ENCODE measurements at places on chromosomes 3 and 15.

DNA sequence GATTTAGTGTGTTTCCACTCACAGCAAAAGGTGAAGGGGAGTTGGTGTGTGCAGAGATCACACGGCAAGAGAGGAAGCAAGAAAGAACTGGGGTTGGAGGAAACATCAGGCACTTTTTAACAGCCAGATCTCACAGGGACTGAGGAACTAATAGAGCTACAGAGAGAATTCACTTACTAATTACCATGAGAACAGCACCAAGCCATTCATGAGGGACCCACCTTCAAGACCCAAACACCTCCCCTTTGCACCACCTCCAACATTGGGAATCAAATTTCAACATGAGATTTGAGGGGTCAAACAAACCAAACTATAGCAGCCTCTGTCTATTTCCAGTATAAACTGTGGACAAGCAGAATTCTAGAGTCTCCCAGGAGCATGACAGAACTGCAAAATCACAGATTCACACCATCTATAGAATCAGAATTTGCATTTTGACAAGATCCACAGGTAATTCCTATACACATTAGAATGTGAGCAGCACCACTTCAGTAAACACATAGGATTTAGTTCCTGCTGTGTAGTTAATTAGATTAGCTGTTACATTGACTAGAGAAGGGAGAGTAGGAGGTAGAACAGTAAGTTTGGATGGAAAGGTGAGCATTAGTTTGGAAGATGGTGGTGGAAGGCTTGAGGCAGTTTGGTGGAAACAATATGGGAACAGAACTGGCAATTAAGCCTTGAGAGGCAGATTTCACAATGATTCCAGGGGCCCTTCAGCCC is 311.7 kb downstream of the NSUN3 start:
- DNase-seq, result no peak

DNA sequence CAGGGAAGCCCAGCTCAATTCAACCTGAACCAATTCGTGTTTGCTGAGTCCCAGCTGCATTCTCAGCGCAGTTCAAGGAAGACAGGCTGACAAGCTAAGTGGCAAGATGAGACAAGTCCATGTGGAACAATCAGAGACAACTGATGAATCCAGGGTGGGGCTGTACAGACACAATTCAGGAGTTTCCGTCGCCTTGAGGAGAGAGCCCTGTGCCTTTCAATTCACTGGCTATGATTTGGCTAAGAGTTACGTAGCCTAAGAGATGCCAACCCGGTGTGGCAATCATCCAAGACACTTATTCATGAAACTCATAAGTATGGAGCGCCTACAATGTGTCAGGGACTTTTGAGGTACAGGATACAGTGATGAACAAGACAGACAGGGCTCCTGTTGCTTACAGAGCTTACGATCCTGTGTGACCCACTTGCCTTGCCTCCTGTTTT is 15.5 kb upstream of the ZBED2 start:
- no peak for DNase-seq

DNA sequence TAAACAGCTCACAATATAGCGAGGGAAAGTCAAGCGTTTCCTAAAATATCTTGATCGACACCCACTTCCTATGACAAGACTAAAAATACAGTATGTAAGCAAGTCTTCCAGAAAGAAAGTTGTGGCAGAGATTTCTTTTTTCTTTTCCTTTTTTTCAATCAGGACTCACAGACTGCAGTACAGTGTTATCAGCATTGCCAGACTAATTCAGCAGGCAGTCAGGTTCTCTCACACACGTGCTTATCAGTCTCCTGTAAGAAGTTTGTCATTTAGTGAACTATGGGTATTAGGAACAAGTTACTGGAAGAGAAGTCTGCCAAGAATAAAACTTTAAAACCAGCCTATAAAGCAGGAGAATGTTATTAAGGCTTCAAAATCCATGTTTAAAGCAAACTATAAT is 32.8 kb upstream of the ZNF385D start:
- no peak for DNase-seq

- no peak for DNase-seq
Observed at GRCh38 chr3:150744041-150744918, 18.7 kb downstream of the SIAH2 start.

GRCh38 chr3:59212128-59212779 is 162.4 kb upstream of the CFAP20DC start:
- no peak for DNase-seq

DNA sequence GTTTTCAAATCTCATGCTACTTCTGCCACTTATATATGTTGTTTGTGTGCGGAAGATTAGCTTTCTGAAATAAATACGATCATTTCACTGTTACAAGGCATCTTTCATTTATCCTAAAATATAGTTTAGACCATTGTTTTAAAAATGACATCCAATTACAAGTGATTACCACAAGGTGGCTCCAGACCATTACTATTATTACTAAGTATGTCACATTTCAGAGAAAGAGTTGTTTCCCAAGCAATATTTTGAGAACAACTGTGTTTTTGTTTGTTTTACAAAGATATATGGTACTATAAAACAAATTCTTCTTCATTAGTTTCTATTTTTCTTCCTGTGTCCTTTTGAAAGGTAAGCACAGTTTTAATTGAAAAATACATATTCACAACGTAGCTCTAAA is 136.0 kb upstream of the RAP2B start:
- DNase-seq, result no peak

DNA sequence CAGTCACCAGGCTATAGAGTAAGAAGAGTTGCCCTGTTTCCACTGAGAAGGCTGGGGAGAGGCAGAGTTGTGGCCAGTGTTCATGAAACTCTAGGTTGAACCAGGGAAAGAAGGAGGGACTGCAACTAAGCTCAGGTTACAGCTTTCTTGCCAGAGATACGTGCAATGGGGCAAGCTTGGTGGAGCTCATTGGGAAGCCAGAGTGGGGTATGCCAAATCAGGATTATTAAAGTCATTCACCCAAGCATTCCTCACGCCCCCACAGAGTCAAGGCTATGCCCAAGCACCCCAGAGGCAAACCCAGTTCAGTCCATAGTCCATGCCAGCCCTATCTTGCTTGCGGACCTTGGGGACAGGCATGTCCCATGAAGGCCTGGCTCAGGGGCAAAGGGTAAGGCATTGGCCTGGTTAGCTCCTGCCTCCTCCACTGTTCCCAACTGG is 17.6 kb downstream of the SLC6A20 start:
- no peak for DNase-seq

- no peak for DNase-seq
Observed at GRCh38 chr3:186871403-186871924, 29.0 kb downstream of the ADIPOQ start.

DNA sequence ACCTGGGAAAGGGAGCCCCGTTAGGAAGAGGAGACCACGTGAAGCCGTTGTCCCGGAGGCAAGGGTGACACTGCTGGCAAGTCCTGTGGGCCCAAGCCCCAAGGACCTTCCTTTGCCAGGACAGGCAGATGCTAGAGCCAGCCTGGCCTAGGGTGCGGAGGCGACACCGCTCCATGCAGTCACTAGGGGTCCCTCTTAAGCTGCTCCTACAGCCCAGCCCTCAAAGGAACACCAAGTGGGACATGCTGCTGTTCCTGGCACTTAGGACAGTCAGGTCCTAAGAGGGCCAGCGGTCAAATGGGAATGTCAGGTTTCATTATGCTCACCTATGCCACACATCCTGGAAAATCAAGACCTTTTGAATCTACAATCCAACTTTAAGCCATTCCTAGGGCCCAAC is 59.7 kb downstream of the RPN1 start:
- DNase-seq, result no peak

GRCh38 chr3:142626971-142627370 is 30.8 kb downstream of the PLS1 start:
- DNase-seq, result no peak

- no peak for DNase-seq
Observed at GRCh38 chr15:76199106-76200082, 111.9 kb downstream of the ETFA start.

GRCh38 chr15:78360367-78360801 is 20.2 kb downstream of the CRABP1 start:
- no peak for DNase-seq

- DNase-seq, result no peak
Observed at GRCh38 chr3:187533797-187534196, 136.4 kb downstream of the SST start.

DNA sequence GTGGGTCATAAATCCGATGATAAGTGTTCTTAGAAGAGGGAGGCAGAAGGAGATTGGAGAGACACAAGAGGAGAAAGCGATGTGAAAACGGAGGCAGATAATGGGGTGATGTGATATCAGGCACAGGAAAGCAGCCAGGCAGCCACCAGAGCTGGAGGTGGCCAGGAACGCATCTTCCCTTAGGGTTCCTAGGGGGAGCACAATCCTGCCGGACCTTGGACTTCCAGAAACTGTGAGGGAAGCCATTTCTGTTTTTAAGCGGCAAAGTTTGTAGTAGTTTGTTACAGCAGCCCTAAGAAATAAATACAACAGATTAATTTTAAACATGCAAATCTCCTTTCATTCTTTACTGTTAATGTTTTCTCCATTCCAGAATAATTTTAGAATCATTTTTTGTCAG is 259.9 kb upstream of the TMC3 start:
- DNase-seq, result no peak

GRCh38 chr3:98777801-98778220 is 14.7 kb downstream of the ST3GAL6 start:
- DNase-seq, result no peak

DNA sequence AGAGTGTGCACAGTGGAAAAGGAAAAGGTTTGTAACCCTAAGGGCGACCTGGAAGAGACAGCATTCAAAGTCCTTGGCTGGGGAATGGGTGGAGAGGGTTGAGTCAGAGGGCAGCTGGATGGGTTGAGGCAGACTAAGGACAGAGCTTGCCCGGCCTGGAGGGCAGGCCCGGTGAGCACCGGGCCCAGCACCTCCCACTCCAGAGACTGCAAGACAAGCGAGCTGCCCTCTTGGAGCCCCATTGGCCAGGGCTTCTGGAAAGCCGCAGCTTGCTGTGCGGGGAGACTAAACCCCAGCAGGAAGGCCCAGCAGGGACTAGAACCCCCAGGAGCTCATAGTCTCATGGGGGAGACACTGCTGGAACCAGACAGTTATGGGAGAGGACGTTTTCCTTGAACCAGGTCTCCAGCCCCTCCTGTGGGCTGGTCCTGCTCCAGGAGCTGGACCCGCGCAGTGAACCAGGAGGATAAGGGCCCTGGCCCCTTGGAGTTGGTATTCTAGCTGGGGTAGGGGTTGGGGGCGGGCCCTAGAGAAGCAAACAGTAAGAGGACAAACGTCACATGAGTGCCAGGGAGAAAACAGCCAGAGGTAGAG is 59.1 kb downstream of the RGMA start:
- no peak for DNase-seq

- DNase-seq, result no peak
Observed at GRCh38 chr3:155651489-155652218, 93.2 kb downstream of the PLCH1 start.

DNA sequence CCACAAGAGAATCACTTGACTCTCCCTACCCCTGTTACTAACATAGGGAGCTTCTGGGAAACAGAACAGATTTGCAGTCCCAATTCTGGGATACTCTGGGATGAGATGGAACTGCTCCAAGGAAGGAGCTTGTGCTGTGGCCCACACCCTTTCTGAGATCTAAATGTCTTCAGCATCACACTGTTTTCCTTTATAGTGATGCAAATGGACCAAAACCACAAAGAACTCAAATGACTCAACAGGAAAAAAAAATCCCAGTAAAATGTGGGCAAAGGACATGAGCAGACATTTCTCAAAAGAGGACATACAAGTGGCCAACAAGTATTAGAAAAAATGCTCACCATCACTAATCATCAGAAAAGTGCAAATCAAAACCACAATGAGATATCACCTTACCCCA is 155.6 kb downstream of the NECTIN3 start:
- no peak for DNase-seq

GRCh38 chr3:155352900-155353490 is 59.5 kb upstream of the STRIT1 start:
- DNase-seq, result no peak

- DNase-seq, result no peak
Observed at GRCh38 chr15:53072077-53072476, 281.9 kb upstream of the ONECUT1 start.

DNA sequence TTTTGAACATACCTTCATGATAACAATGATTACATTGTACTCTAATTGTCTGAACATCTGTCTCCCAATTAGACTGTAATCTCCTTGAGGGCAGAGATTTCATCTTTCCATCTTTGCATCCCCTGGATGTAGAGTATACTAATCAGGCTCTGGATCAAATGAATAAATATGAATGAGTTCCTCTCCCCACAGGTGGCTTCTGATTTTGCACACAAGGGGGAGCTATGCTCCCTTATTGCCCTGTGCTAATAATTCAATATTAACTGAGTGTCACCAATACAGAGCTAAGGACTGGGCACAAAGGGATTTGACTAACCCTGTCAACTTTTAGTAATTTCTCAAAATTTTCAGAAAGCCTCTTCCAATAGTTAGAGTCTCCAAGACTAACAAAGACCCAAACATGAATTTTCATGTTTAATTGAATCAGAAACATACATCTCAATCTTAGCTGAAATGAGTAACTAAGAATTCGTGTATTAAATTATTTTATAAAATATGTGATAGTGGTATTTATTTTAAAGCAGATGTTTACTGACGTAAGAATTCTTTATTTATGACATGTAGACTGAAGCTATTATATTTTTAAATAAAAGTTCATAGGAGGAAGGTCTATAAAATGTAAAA is 3.0 kb downstream of the DUOXA1 start:
- DNase-seq, result peak; percentile 11

DNA sequence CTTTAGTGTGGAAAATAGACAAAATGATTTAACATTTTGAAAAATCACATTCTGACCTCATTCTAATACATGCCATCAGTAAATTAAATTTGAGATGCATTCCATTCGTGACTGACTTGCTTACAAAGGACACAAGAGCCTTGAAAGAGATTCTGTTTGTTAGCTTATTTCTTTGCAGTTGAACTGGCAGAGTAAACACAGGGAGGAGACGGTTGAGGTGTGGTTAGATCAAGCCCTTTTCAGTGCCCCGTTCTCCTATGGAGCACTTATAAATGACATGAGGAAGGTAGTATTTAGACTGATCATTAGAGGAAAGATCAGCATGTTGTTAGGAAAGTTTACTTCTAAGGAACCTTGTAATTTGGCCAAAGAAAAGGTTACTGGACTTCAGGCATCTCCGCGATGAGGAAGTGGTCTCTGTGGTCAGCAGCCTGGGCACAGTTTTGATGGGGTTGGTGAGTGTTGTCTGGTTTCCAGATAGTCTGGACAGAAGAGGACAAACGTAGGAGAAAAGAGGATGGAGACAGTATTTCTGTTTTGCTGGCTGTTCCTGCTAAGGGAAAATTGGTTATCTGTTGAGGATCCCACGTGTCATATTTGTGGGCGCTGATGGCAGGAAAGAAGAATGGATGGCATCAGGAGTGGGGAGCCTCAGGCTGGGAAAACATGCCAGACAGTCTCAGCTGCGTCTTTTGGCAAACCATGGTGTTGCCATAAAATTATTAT is 328.9 kb upstream of the TBL1XR1 start:
- no peak for DNase-seq
